ENCODE measurements at places on chromosomes 1 and 21. TPM values are rescaled to one million over a fixed set of nuclear protein-coding genes. Genes with fewer than 3 reads are reported as not detected.

GRCh38 chr1:232589812-232590743, 39.9 kb downstream of the SIPA1L2 start:
- DNase-seq, result no peak

DNA sequence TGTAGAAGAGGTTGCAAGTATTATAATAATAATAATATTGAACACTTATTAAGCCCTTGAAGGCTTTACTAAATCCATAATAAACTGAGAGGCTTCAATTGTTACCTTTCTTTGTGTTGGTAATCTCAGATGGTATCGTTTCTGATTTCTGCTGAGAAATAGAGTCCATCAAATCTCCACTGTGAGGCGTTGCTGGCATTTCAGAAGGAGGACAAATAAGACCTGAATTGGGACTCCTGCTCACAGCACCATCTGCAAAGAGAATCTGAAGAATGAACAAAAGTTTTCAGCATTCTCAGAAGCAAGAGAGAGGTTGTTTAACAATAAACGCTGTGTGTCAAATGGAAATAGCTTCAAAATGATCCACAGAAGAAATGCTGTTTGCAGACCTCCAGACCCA, 93.7 kb downstream of the WDR3 start:
- no peak for DNase-seq

GRCh38 chr21:42125571-42126544, 54.7 kb downstream of the UMODL1 start:
- DNase-seq, result no peak

- DNase-seq, result no peak
These were observed 21.6 kb upstream of the MAN1C1 start for GRCh38 chr1:25594971-25595370.

Gene NIBAN1
- total RNA-seq, result 11.7 TPM

DNA sequence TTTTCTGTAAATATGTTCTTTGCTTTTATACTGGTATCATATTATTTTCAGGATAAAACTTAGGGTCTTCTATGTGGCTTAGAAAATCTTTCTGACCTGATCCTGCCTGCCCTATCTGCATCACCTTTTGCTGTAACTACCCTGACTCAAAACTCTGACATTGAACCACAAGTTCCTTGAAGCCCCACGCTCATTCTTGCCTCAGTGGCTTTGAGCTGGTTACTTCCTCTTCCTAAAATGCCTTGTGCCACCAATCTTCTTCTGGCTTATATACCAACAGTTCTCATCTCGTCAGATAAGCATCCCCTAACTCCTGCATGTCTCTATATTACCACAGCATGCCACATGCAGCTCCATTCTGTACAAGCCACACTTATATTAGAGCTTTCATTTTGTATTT, 84.5 kb upstream of the LRRC7 start:
- DNase-seq, result no peak

Gene OPTC
- not detected for total RNA-seq

GRCh38 chr1:61081144-61081685, 1.1 kb upstream of the NFIA start:
- no peak for DNase-seq

DNA sequence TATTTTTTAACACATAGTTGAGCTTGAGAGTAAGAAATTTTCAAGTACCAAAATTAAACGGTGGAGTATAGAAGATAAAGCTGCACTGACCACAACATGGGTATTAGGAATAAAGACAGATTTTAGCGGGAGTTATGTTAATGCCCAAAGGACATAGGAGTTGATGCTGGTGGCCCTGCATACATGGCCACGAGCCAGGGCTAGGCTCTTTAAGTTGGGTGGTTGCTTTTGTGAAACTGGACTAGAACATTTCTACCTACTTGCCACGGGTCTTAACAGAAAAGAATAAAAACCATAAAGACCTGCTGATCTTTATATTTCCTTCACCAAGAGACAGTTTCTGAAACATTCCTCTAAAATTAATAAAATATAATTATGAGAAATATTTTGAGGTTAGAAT, 14.9 kb downstream of the EDEM3 start:
- no peak for DNase-seq

Gene C1orf167
- total RNA-seq, result not detected

- DNase-seq, result no peak
These were observed 133.7 kb downstream of the COQ8A start for GRCh38 chr1:227073786-227074185.

DNA sequence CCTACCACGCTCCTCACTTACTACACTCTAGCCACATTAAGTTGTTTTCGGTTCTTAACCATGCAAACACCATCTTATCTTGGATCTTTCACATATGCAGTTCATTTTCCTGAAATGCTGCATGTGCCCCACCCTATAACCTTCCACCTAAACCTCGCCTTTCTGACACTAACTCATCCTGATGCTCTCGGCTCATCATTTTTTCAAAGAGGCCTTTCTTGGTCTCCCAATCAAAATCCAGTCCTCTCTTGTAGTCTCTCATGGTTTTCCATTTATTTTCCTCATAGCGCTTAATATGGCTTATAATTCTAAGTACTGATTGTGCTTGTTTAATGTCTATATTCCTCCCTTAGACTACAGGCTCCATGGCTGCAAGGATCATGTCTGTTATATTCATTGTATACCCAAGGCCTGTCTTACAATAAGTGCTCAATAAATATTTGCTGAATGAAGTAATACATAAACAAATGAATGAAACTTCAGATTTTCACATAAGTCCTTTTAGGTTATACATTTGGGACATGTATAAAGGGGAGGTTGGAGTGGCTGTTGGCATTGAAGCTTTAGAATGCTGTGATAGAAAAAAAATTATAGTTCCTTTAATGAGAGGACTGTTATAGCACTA, 79.2 kb upstream of the CDC42BPA start:
- DNase-seq, result no peak

Gene OR2T35
- total RNA-seq, result not detected

Gene OR2L8
- total RNA-seq, result not detected

GRCh38 chr1:174914991-174915390, 84.8 kb upstream of the CACYBP start:
- DNase-seq, result no peak

DNA sequence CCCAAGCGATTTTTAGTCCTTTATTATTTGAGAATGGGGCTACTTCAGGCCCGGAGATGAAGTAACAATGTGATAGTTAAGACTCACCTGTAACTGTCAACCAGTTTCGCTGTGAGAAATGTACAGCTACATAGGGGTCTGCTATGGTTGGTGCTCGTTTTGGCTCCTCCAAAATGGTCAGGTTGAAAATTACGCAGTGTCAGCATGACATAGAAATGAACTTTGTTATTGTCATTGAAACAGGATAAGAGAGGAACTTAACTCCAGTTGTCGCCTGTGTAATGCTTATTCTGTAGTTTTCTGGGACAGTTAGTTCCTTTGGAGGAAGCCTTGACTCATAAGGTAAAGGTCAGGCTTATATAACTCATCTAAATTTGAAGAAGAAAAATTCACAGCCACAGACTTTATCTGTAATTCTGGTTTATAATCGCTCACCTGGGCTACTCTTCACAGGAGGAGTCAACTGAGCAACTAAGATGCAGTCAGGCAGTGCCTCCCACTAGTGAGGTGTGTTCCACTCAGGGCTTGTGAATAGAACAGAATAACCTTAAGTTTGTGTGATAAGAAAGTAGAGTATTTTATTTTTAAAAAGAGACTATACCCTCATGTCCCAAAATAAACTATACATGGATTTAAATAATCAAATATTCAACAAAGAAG, 130.9 kb downstream of the CD247 start:
- DNase-seq, result no peak

DNA sequence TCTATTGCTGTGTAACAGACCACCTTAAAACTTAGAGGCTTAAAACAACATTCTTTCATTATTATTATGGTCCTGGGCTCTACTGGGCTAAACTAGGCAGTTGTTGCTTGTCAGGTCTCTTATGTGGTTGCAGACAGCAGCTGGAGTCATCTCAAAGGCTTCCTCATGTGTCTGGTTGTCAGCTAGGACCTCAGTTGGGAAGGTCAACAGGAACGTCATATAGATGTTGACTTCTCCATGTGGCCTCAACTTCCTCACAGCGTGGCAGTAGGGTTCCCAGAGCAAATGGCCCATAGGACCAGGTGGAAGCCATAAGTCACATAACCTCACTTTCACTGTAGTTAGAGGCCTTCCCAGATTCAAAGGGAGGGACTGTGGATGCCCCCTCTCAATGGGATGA, 15.4 kb upstream of the MEF2D start:
- no peak for DNase-seq

Gene SPTA1
- total RNA-seq, result 0.36 TPM

Gene MYBPH
- total RNA-seq, result not detected

DNA sequence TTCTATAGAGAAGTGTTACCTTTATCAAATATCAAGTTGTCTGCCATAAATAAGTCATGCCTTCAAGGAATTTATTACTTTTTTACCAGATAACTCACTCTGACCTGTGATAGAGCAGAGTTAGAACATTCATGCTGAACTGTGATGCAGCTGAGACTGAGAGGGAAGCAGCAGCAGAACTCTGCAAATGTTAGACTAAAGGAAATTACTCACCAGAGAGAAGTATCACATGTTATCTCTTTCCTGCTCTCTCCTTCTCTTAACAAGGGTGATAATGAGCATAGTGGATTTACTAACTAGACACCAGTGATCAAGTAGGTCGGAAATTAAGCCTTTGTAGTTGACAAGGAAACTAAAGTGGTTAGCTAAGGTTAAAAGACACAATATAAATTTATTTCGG, 181.6 kb downstream of the RASAL2 start:
- DNase-seq, result no peak

DNA sequence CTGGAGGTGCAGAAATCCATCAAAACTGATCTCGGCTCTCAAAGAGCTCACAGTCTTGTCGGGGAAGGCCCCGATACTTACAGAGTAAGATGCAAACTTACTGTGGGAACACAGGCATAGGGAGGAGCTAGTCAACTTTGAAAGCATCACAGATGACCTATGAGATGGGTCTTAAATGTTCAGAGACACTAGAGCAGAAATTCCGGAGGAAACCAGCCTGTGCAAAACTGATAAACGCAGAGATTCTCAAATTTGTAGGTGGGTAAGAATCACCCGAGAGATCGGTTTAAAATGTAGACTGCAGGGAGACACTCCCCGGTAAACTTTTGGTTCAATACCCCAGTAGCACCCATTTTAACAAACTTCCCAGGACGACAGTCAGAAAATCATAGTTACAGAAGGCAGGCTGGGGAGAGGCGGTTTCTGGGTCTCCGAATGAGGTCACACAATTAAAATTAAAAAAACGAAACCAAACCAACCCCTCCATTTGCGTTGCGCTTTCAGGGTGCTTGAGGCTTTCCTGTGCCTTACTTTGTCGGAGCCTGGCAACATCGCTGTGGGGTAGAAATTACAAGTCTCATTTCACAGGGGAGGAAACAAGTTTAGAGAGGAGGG, 755 bp upstream of the THRAP3 start:
- no peak for DNase-seq

Gene OR10Z1
- total RNA-seq, result not detected

GRCh38 chr1:85318217-85318616, 41.8 kb upstream of the BCL10 start:
- DNase-seq, result no peak

GRCh38 chr1:65412984-65413375, 7.5 kb upstream of the LEPR start:
- DNase-seq, result no peak

- DNase-seq, result no peak
These were observed 61.7 kb downstream of the BACE2 start for GRCh38 chr21:41229509-41230248.

GRCh38 chr1:237470712-237471338, 419.9 kb downstream of the ZP4 start:
- DNase-seq, result no peak

Gene PLEKHG5
- total RNA-seq, result 6.6 TPM

DNA sequence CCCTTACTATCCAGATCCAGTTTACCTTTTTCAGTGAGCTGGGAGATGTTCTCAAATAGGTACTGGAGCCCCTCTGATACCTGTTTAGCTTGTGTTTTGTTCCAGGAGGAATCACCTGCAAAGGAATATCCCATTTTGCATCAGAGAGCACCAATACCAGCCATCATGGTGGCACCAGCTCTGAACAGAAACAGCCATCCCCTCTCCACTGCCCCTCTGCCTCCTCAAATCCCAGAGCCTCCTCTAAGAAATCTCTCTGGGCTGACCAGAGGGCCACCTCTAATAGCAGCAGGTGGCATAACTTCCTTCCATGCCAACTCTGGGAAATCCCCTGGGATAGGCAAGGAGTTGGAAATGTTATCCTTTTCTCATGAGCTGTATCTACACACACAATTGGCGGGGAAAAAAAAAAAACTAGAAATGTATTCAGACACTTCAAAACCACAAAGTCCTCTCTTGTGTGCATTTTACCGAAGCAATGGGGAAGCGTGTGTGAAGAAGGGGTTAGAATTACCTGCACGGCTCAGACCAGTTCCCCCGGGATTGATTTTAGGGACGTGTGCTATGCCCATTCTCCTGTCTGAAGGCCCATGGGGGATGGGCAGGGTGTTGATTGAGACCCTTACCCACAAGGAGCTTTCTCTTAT, 2.4 kb downstream of the PGLYRP4 start:
- no peak for DNase-seq

DNA sequence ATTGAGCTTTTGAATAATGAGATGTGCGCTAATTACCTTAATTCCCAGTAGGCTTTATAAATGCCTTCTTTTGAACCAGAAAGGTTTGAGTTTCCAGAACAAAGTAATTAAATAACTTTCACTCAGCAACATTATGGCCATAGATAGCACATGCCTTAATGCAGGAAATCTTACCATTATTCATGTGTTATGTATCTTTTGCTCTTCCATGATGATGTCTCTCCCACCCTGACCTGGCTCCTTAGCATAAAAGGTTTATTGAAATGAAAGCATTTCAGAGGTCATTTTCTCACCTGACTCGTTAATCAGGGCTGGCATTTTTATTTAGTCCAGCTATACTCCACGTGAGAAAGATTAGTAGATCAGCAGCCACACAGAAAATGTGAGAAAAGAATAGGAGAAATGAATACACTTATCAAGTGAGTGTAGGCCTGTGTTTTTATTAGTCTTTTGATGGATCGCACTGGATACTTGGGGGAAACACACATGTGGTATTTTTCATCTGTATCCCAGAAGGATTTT, 180.2 kb downstream of the ATP6V1G3 start:
- no peak for DNase-seq

DNA sequence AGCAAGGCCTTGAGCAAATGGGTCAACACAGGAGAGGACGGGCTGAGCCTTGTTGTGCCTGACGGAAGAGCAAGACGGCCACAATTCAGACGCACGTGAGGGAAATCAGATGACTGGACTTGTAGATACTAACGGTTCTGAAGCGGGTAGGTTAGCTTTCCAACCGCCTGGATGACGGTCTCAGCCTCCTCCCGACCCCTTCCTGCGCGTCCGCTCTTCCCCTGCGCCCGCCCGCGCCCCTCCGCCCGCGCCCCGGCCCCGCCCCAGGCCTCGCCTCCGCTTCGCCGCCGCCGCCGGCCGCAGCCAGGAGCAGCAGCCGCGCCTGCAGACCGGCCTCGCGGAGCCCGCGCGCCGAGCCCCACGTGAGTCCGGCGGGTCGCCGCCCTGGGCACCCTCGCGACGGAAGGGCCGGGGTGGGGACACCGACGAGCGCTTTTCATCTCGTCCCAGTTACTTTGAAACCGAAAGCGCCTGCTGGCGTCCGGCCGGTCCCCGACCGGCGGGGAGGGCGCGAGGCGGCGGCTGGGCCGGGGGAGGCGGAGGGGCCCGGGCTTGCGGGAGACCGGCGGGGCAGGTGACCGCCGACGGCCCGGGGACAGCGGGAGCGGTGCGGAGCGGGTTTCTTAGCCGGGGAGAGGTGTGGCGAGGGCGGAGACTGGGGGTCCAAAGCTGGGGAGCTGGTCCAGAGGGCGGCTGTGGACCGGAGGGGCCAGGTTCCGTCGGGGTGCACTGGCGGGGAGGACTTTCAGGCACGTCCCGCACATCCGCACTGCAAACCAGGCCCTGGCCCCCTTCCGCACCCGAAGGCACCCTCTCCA, at the start of gene TRAF5:
Gene TRAF5, plus strand, starts transcription at position 306 of the 818 bp plus-strand sequence. CDS start 26,407 bp downstream, outside the sequence.
- no peak for DNase-seq
